ENCODE measurements at places on chromosomes 2 and 18. TPM values are rescaled to one million over a fixed set of nuclear protein-coding genes. Genes with fewer than 3 reads are reported as not detected.

GRCh38 chr2:71857636-71858035 is 290.0 kb downstream of the CYP26B1 start:
- no peak for DNase-seq

DNA sequence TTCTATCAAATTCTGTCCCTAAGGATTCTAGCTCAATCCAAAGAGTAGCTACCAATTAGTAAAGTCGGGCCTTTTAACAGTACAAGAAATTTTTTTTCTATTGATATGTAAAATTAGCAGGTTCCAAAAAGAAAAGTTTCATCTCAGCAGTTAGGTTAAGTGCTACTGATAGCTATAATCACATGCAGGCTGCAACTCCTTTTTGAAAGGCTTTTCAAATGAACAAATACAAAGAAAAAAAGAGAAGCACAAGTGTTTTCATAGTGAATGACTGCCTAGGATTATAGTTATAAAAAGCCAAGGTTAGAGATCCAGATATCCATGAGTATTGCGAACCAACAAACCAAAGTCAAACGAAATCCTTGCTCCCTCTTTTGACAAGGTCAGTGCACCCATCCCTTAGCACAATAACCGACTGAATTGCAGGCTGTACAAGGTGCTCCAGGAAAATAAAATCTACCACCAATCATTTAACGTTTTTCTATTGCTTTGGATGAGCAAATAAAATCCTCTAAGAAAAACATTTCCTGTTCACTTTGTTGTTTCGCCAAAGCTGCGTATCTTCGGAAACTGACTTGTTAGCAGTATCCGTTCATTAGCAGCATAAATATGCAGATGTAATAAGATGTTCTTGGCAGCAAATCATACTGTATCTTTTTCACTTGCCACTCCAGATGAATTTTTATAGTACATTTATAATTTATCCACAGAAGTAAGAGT is 100.2 kb downstream of the SRBD1 start:
- DNase-seq, result no peak

DNA sequence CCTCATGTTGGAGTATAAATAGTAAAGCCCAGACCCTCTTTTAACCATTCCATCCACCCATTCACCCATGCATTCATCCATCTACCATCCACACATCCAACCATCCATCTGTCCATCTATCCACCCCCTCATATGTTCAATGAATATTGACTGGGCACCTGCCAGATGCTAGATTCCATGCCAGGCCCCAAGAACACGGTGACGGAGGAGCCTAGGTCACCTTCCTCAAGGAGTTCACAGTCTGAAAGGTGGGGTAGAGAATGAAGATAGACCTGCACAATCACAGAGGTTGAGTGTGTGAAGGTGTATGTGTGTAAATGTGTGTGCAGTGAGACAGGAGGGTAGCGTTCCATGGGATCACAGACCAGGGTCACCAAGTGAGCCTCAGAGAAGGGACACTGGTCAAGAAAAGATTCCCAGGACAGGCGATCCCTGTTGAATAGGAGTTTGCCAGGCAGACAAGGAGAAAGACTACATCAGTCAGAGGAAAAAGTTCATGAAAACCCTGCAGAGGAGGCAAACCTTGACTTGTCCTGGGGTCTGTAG is 287.2 kb downstream of the CYP26B1 start:
- DNase-seq, result no peak

GRCh38 chr18:8895987-8896619 is 190.7 kb downstream of the MTCL1 start:
- DNase-seq, result no peak

DNA sequence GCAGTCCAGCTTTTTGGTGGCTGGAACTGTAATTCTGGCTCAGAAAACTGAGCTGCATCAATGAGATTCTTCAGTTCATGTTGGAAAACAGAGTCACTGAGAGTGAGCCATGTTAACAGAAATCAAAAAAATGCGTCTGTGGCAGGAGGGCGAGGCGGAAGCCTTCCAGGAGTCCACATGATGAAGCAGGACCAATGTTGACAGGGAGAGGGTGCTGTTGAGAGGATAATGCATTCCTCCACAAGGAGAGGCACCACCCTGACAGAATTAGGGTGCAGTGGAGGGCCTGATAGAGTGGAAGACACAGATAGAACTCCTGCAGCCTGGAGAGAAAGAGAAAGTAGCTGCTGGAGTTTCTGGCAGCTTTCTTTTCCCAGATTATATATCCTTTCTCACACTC is 111.5 kb downstream of the MGAT5 start:
- no peak for DNase-seq

CCBE1 gene
- not detected for total RNA-seq

TTC27 gene
- 44.9 TPM for total RNA-seq

LBX2 gene
- total RNA-seq, result 1.6 TPM

UBE2E3 gene
- total RNA-seq, result 49.5 TPM

Measured in activated T-helper 2 cell treated with anti-CD3 and anti-CD28 coated beads, Interferon-gamma antibody, Interleukin-2, Interleukin-4, amounts not matched to agents 10 μg/mL and 5 μg/mL and 100 μg/mL, durations not matched to agents 14 hours and 24 hours and 36 hours (primary cell).